ENCODE measurements at places on chromosomes 16 and 17. TPM values are rescaled to one million over a fixed set of nuclear protein-coding genes. Genes with fewer than 3 reads are reported as not detected.
A peak's percentile ranks its signal among the peaks of the same experiment; 100 is the strongest.

- no peak overlapping the region for H3K27ac ChIP-seq
- H3K4me3 ChIP-seq: no peak overlapping the region
- H3K4me1 ChIP-seq: peaks cover 8% of the 10 kb centered on the region
- no peak for DNase-seq
- H3K27me3 ChIP-seq: no peaks in the 10 kb centered on the region
These were observed 11.3 kb downstream of the RFFL start for GRCh38 chr17:35052241-35052610.

DNA sequence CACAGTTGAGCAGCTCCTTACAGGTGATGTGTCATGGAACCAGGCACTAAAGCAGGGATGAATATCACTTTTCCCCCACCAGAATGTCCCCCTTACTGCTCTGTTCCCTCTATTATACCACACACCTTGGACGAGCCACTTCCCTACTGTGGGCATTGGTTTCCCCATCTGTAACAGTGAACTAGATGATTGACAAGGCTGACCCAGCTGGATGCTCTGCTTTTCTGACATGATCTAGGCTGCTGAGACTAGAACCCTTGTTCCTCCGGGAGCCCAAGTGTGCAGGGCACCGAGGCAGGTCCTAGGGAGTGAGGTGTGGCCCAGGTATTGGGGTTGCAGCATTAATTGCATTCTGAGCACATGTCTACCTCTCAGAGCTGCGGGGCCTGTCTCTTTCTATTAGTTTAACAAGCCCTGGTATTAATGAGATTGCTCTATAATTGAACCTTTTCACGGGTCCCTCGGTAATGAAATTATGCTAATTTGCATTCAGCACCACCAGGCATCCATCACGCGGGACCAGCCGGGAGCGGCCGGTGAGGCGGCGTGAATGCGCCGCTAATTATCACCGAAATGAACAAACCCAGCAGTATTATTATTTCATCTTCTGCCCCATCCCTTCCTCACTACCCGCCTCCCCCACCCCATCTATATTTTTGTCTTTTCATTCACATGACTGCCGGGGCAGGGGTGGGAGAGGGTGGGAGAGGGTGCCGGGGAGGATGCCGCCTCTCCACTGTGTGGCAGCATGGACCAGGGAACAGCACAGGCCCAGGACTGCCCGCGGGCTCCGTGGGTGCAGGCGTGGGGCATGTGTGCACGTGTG is 121.1 kb downstream of the CYLD start:
- no peaks in the 10 kb centered on the region for H3K27me3 ChIP-seq
- no peaks in the 10 kb centered on the region for H3K36me3 ChIP-seq
- DNase-seq: peak; percentile 63

- no peaks in the 10 kb centered on the region for H3K4me1 ChIP-seq
- DNase-seq: no peak
- no peak overlapping the region for H3K27ac ChIP-seq
- no peak overlapping the region for H3K4me3 ChIP-seq
- H3K27me3 ChIP-seq: no peaks in the 10 kb centered on the region
These were observed 54.1 kb upstream of the NFAT5 start for GRCh38 chr16:69511651-69512050.

GRCh38 chr16:25257470-25257955 is at the start of gene ZKSCAN2:
Gene ZKSCAN2 (minus strand): TSS chr16:25257845. CDS start chr16:25257127, 718 bp downstream.
- peak within 1 kb of the TSS; percentile 92 for H3K4me3 ChIP-seq
- peaks cover 13% of the 10 kb centered on the region for H3K36me3 ChIP-seq
- no peaks in the 10 kb centered on the region for H3K4me1 ChIP-seq
- peak; percentile 93 for DNase-seq
- no peaks in the 10 kb centered on the region for H3K27me3 ChIP-seq

DNA sequence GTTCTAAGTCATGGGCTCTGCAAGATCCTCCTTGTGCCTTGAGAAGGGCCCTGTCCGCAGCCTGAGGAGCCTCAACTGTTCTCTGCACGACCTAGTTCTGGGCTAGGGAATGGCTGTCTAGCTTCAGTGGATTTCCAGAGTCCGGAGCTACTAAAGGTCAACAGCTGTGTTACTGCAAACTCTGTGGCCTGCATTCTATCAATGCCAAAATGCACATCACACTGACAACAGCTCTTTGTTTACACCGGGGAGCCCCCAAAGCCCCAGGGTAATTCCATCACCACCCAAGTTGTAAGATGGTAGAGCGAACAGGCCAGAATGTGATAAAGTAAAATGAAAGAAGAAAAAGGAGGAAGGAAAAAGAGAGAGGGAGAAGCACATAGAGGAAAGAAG is 610.2 kb downstream of the MAF start:
- H3K36me3 ChIP-seq: no peaks in the 10 kb centered on the region
- H3K4me1 ChIP-seq: no peaks in the 10 kb centered on the region

Gene PRR35
- 1.8 TPM for total RNA-seq

Gene PRRT2
- total RNA-seq: 1.9 TPM
